Stimulated activated naive CD4-positive, alpha-beta T cell treated with Interleukin-2 at 50 U/mL for 16 hours (primary cell): ENCODE measurements at places on chromosomes 5 and 9.

DNA sequence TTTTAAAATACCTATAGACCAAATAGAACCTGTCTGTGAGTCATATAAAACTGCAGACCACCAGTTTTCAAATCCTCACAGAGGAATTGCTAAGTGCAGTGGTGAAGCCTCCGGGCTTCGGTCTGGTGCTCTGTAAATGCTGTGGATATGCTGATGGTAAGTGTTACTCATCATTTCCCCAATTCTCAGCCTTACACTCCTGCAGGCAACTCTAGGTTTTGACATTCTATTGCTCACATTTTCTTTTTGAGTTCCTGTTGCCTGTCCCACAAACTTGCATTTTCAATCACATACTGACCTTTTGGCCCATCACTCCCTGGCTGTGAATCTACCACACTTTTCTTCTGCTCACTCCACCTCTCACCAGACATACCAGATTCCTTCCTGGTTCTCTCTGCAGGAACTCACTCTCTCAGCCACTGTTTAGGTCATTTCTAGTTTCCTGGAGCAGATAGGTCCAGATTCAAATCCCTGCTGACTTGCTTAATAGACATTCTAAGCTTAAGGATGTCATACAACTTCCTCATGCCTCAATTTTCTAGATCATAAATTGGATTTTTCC, 192.9 kb downstream of the RAB3C start:
- no peak for DNase-seq

GRCh38 chr9:5976674-5977397, 38.6 kb downstream of the RANBP6 start:
- DNase-seq: no peak

- no peak for DNase-seq
These were observed 1.6 kb upstream of the DOK3 start for GRCh38 chr5:177511181-177511580.

DNA sequence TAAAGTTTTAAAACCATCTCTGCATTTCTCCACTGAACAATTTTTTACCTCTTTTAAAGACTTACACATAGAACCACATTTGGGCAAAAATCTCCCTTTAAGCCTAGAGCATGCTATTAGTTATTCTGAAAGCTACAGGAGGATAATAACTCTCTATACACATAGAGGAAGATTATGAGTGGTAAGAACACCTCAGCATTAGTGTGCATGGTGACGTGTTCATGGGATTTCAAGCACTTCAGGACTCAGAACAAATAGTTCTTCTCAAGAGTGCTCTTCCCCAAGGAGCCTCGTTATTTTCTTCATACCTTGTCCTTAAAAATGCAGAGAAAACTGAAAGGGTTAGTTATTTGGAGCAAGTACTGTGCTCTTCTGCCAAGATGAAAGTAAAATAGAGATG, 256.9 kb upstream of the TUSC1 start:
- no peak for DNase-seq

DNA sequence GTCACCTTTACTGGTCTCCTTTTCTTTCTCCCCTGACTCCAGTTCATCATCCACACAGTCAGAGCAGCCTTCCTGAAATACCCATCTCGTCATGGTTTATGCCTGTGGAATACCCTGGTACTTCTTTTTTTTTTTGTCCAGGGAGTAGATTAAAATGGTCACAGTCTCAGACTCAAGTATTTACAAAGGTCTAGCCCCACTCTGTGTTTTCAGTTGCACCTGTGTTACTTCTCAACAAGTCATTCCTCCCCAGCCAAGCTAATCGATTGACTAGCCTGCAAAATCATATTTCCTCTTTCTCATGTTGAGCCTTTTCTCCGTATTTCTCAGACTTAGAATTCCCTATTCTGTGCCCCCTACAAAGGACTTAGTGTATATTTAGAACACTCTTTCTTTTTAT, 155.2 kb upstream of the KCNN2 start:
- no peak for DNase-seq

GRCh38 chr9:133873461-133873891, 118.6 kb downstream of the VAV2 start:
- DNase-seq: no peak

DNA sequence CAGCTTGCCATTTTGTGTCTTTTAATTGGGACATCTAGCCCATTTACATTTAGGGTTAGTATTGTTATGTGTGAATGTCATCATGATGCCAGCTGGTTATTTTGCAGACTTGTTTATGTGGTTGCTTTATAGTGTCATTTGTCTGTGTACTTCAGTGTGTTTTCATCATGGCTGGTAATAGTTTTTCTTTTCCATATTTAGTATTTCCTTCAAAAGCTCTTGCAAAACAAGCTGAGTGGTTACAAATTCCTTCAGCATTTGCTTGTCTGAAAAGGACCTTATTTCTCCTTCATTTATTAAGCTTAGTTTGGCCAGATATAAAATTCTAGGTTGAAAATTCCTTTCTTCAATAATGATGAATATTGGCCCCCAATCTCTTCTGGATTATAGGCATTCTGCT, 28.5 kb upstream of the TNFSF15 start:
- DNase-seq: no peak

GRCh38 chr5:5145651-5146529, 5.8 kb downstream of the ADAMTS16 start:
- no peak for DNase-seq

DNA sequence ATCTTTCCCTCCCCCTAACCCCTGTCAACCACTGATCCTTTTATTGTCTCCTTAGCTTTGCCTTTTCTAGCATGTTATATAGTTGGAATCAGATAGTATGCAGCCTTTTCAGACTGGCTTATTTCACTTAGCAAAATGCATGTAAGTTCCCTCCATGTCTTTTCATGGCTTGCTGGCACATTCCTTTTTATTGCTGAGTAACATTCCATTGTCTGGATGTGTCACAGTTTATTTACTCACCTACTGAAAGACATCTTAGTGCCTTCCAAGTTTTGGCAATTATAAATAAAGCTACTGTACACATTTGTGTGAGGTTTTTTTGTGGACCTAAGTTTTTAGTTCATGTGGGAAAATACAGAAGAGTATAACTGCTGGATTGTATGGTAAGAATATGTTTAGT, 230.1 kb downstream of the PBX3 start:
- no peak for DNase-seq

DNA sequence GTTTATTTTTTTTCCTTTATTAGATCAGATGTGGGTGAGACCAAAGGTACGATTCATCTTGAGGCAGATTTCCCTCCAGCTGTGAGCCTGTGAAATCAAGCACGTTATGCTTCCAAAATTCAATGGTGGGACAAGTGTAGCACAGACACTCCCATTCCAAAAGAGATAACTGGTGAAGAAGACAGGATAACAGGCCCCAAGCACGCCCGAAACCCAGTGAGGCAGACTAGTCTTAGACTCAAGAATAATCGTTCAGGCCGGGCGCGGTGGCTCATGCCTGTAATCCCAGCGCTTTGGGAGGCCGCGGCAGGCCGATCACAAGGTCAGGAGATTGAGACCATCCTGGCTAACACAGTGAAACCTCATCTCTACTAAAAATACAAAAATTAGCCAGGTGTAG, 36.8 kb upstream of the COL5A1 start:
- no peak for DNase-seq

DNA sequence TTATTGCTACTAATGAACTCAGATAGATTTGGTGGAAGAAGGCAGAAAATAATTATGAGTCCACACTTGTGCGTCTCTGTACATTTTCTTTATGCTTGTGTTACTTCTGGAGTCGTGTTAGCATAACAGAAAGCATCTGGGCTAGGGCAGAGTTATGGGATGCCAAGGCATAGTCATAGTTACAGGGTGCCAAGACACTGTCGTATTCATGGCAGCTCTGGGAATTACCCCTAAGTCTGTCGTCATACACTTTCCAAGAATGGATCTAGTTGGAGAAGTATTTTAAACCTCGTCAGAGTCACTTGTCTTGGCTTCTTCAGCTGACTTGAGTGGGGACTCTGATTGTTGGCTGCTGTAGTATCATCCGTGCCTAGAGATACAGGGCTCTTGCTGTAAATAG, 27.7 kb downstream of the CAMK4 start:
- no peak for DNase-seq

DNA sequence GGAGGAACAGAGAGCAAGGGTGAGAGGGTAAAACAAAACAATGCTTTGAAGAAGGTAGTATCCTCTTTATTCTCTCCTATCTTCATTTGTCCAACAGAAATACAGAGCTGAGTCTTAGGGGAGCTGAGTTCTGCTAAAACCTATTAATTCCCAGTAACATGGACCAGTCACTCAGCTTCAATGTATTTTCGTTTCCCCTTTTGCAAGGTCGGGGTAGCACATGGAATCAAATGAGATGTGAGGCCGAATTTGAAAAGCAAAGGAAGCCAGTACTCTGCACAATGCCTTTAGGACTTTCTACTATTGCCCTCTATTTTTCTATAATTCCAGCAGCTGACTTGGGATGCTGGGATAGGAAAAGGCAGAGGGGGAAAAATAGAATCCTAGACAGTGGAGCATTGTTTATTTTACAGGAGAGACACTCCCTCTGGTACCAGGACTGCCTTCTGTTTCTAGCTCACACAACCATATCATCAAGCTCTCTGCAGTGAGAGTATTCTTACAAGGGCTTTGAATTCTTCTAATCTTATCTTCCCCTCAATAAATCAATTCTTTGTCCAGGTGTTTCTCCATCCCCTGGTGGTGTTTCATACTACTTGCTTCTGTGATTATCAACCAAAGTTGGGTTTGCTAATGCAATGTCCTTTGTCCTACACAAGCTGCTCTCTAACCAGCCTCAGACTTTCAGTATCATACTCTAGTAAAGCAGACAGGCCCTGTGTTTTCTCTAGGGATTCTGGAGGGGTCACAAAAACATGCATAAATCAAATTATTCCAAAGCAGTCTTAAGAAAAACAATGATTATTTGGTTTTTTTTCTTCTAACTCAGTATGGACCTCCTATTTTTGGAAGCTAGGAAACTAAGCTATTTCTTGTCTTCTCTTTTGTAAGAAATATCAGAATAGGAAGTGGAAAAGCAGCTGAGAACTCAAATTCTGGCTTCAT, 341.5 kb downstream of the OSTF1 start:
- DNase-seq: no peak

GRCh38 chr9:23571414-23572104, 254.5 kb downstream of the ELAVL2 start:
- no peak for DNase-seq

DNA sequence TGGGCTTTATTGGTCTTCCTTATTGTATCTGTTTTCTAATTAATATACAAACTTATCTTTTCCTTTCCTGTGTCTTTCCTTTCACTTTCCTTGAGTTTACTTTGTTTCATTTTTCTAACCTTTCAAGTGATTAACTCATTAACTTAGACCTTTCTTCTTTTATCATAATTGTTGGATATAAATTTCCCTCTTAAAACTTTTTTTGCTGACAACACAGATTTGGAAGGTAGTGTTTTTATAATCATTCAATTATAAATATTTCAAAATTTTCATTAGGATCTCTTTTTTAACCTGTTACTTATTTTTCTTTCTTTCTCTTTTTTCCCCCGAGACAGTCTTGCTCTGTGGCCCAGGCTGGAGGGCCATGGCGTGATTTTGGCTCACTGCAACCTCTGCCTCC, 6.9 kb upstream of the ZBTB43 start:
- no peak for DNase-seq

DNA sequence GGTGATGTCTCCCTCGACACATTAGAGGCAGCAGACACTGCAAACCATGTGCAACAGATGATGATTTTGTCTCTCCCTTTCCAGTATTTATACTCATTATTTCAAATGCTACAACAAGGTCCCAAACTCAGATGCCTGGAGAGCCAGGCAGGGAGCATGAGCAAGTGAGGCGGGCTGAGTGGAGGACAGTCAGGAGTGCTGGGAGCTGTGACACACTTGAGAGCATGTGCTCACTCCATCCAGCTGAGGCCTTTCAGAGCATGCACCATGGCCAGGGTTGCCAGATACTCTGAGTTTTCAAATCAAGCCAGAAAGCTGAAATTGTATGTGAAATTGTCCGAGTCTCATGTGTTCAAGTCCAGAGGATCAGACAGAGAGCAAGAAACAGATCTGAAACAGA, 55.8 kb upstream of the SLC2A8 start:
- no peak for DNase-seq

- no peak for DNase-seq
These were observed 204.9 kb downstream of the CHSY3 start for GRCh38 chr5:130109152-130109551.

GRCh38 chr9:98043915-98044314, 12.6 kb upstream of the NANS start:
- DNase-seq: no peak

GRCh38 chr5:171714851-171715250, 70.8 kb upstream of the SMIM23 start:
- no peak for DNase-seq

- no peak for DNase-seq
These were observed 113.0 kb downstream of the COL23A1 start for GRCh38 chr5:178476972-178477754.

- no peak for DNase-seq
These were observed 62.6 kb upstream of the SLC25A51 start for GRCh38 chr9:37966412-37967013.

- DNase-seq: no peak
These were observed 196.5 kb upstream of the TBCA start for GRCh38 chr5:77972469-77973252.

- no peak for DNase-seq
These were observed 451.3 kb downstream of the SEMA5A start for GRCh38 chr5:9094582-9094981.

- DNase-seq: no peak
These were observed 3.6 kb upstream of the NPR3 start for GRCh38 chr5:32707418-32707997.

DNA sequence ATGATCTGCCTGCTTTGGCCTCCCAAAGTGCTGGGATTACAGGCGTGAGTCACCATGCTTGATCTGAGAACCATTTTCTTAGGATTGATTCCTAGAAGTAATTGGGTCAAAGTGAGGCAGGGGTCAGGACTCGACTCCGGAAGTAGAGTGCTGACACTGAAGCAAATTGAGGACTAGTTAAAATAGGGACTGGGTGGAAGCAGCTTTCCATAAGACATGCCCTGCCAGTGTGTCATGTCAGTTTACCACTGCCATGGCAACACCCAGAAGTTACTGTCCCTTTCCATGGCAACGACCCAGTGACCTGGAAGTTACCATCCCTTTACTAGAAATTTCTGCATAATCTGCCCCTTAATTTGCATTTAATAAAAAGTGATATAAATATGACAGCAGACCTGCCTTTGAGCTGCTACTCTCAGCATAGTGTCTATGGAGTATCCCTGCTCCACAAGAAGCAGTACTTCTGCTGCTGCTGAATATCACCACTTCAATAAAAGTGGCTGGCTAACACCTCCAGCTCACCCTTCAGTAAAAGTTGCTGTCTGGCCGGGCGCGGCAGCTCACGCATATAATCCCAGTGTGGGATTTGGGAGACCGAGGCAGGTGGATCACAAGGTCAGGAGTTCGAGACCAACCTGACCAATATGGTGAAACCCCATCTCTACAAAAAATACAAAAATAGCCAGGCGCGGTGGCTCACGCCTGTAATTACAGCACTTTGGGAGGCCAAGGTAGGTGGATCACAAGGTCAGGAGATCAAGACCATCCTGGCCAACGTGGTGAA, 47.8 kb upstream of the JADE2 start:
- DNase-seq: no peak

DNA sequence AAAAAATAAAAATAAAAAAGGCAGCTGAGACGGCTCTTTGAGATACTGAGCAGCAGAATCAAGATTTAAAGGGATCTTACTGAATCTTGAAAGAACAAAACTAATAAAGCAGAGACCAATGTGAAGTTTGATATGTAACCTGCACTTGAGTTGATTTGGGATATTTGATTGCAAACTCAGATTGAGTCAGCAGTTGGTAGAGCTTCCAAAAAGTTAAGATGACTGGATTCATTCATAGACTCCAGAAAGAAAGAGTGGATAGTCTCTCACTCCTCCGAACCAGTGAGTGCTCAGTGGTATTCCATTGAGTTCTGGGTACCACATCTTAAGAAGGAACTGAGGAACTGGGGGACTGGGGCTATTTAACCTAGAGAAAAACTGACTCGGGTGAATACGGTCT, 52.7 kb upstream of the TESK1 start:
- DNase-seq: no peak
